ENCODE measurements at places on chromosomes 1 and 21. TPM values are rescaled to one million over a fixed set of nuclear protein-coding genes. Genes with fewer than 3 reads are reported as not detected.

The NUAK2 gene
- 8.8 TPM for total RNA-seq

The PCBP3 gene
- total RNA-seq: 3.3 TPM

The TMPRSS15 gene
- not detected for total RNA-seq

The NPHS2 gene
- not detected for total RNA-seq

The OR14K1 gene
- not detected for total RNA-seq

The VPS13D gene
- 181 TPM for total RNA-seq

DNA sequence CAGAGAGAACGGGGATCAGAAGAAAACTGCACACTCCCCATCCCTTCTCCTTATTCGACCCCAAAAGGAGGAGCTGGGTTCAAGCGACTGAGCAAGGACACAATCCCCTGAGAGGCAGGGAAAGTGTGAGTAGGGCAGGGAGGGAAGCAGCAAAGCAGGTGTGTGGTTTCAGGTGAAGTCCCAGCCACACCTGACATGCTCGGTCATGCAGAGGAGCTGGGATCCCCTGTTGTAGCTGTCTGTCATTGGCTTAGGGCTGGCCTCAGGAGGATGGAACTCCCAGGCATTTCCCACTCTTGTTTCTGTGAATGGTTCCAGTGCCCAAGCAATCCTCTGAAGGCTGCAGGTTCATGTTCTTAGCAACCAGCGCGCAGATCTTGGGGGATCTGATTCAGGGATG lies 150.7 kb downstream of the DSCAM start:
- no peaks in the 10 kb centered on the region for H3K36me3 ChIP-seq
- no peaks in the 10 kb centered on the region for H3K4me1 ChIP-seq
- no peaks in the 10 kb centered on the region for H3K27me3 ChIP-seq
- DNase-seq: no peak
- H3K27ac ChIP-seq: no peak overlapping the region
- H3K4me3 ChIP-seq: no peak overlapping the region

DNA sequence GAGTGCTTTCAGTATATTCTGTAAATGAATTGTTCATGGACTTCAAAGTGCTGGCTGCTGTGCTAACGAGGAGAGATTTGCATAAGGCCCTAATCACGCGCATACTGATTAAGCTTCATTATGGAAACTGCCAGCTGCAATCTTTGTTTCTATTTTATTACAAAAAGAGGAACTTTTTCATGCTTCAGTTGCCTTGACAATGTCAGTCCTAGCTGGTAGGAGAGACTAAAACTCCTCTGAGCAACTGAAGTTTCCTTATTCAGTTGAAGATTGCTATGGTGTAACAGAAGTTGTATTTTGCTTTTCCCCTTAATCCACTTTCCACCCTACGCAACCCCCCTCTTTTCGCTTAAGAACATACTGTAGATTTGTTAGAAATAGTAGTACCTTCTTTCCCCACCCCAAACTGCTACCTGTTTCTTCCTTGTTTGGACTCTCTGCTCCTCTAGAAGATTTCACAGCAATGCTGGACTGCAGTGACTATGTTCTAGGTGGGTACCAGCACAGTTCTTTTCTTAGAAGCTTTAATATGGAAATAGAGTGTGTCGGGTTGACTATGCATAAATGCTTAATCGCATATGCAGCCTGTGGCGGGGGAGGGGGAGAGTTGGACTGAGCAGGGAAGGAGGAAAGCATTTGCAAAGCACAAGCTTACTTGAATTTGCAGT lies 108.3 kb downstream of the POU2F1 start:
- H3K27me3 ChIP-seq: no peaks in the 10 kb centered on the region
- H3K27ac ChIP-seq: no peak overlapping the region
- peaks cover under 1% of the 10 kb centered on the region for H3K36me3 ChIP-seq
- DNase-seq: no peak
- peak overlapping the region; percentile 22 for H3K4me3 ChIP-seq
- H3K4me1 ChIP-seq: peaks cover 6% of the 10 kb centered on the region

DNA sequence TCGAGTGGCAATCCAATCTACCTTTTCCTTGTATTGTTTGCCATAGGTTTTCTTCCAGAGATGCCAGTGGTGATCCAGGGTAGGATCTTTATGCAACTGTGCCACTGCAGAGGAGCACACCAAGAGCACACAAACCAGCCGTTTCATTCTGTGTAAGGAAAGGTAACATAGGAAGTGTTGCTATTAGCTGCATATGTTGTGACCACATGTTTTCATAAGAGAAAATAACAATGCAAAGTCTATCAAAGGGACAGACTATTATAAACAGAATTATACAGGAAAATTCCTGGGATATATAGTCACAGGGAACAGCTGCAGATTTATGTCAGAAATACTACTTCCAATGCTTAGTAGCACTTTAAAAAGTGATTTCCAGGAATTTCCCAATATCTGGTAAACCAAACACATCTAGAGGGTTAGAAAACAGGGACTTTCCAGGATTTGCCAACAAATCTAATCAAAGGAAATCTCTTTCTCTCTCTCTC lies 919 bp downstream of the CTSS start:
- H3K36me3 ChIP-seq: no peaks in the 10 kb centered on the region
- H3K27me3 ChIP-seq: no peaks in the 10 kb centered on the region
- H3K27ac ChIP-seq: peak overlapping the region; percentile 87
- H3K4me1 ChIP-seq: peaks cover 18% of the 10 kb centered on the region
- DNase-seq: no peak
- peak overlapping the region; percentile 42 for H3K4me3 ChIP-seq

GRCh38 chr1:203704120-203704519 lies 60.9 kb upstream of the LAX1 start:
- no peak overlapping the region for H3K4me3 ChIP-seq
- no peaks in the 10 kb centered on the region for H3K27me3 ChIP-seq
- no peaks in the 10 kb centered on the region for H3K4me1 ChIP-seq
- no peak overlapping the region for H3K27ac ChIP-seq

- no peaks in the 10 kb centered on the region for H3K4me1 ChIP-seq
- no peak for DNase-seq
- no peaks in the 10 kb centered on the region for H3K36me3 ChIP-seq
Observed at GRCh38 chr1:118075116-118075515, 109.9 kb downstream of the SPAG17 start.

DNA sequence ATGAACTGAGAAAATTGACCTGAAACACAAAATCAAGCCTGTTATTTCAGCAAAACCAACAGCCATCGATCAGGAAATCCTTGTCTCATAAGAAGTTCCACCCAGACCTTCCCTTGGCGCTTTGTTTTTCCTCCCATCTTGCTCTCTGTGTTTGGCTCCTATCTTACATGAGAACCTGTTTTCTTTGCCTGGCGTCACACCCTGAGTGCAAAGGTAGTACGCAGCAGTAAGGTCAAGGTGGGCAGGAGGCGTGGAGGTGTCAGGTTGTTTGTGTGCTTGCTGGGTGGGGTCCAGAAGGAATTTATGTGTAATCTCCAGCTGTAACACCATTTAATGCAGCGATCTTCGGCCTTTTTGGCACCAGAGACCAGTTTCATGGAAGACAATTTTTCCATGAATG lies 50.5 kb downstream of the C1orf21 start:
- DNase-seq: no peak
- H3K4me1 ChIP-seq: peaks cover 10% of the 10 kb centered on the region
- no peak overlapping the region for H3K27ac ChIP-seq
- no peaks in the 10 kb centered on the region for H3K36me3 ChIP-seq
- H3K27me3 ChIP-seq: no peaks in the 10 kb centered on the region
- H3K4me3 ChIP-seq: no peak overlapping the region

DNA sequence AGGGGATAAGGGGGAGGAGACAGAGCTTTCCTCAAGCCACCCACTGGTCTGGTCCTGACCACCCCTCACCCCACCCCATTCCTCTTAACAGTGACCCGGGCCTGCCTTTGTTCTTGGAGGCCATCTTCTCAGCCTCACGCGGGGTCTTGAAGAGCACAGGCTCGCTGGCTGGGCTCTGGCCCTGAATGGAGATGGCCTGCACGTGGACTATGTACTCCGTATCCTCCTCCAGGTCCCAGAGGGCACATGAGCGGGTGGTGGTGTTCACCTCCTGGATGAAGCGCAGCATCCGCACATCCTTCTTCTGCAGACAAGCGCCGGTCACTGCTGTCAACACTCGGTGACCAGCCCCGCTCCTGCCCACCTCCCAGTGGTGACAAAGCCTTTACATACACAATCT lies 2.6 kb downstream of the FNDC5 start:
- no peak overlapping the region for H3K27ac ChIP-seq
- DNase-seq: no peak
- H3K4me3 ChIP-seq: no peak overlapping the region
- H3K36me3 ChIP-seq: peaks cover 3% of the 10 kb centered on the region
- H3K4me1 ChIP-seq: peaks cover 13% of the 10 kb centered on the region

DNA sequence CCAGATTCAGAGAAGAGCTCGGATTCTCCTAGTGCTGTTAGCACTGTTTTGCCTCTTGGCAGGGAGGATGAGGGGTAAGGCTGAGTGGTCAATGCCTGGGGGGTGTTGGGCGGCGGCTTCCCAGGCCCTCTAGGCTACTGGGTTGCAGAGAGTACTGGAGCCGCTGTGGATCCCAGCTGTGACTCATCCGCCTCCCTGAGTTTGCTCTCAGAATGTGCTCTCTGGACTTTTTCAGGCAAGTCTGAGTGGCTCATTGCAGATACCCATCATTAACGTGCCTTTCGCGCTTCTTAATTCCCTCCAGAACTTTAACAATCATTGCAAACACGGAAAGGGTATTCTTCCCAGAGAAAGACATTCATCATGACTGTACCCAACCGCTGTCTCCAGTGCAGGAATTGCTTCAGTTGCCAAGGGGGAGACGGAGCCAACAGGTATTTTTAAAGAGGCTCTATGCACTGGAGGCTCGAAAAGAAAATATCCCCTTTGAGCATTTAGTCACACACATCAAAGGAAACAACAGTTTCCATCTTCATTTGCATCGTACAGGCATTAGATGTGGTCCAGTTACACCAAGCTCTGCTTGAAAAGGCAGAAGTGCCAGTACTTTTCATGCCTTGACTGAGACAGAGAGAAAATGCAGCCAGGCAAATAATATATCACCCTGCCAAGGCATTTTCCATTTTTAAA lies 14.4 kb upstream of the CAMTA1 start:
- no peaks in the 10 kb centered on the region for H3K4me1 ChIP-seq
- no peaks in the 10 kb centered on the region for H3K36me3 ChIP-seq
- no peak overlapping the region for H3K27ac ChIP-seq
- no peak for DNase-seq
- no peaks in the 10 kb centered on the region for H3K27me3 ChIP-seq
- H3K4me3 ChIP-seq: no peak overlapping the region

DNA sequence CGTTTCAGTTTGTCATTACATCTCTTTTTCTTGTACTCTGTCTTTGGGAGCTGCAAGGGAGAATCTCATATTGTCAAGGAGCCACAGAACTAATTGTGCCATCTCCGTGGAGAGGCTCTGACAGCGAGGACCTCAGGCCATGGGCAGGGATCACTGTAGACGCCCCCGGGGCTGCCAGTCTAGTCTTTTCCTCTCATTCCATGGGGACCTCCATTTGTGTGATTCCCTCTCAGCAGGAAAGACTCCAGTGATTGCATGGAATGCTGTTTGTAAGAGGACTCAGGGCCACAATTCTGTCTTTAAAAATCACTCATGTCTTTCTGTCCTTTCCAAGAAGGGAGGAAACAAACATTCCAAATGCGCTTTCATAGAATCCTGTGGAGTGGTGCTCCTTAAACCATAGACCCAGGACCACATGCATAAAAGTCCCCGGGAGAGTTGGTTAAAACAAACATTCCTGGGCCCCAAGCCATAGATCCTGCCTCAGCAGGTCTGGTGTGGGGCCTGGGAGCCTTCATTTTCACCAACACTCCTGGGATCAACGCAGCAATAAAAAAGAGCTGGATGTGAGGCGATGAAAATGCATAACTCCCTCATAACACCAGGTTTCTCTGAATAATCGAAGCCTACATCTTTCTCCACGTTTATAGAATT lies 104.5 kb downstream of the ZP4 start:
- DNase-seq: no peak
- H3K36me3 ChIP-seq: peaks cover 8% of the 10 kb centered on the region
- no peak overlapping the region for H3K27ac ChIP-seq
- no peaks in the 10 kb centered on the region for H3K27me3 ChIP-seq
- no peak overlapping the region for H3K4me3 ChIP-seq
